Body of pancreas (tissue), 4 donors: ENCODE measurements at places on chromosomes 11 and 22.

DNA sequence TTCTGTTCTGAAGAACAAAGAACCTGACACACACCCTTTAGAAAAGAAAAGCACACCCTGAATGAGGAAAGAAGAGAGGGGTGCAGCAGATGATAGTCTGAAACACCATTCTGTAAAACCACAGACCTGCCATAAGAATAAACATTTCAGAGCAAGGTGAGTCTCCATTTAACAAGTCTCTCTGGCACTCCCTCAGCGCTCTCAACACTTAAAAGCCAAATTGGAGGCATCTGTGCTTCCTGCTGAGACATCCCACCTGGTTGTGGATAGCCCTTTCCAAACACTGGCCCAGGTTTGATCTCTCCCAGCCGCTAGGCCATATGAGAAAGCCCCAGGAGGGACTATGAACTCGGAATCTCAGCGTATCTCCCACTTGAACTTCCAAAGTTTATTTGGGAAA lies 36.3 kb downstream of the ETS1 start:
- DNase-seq, result no peak

DNA sequence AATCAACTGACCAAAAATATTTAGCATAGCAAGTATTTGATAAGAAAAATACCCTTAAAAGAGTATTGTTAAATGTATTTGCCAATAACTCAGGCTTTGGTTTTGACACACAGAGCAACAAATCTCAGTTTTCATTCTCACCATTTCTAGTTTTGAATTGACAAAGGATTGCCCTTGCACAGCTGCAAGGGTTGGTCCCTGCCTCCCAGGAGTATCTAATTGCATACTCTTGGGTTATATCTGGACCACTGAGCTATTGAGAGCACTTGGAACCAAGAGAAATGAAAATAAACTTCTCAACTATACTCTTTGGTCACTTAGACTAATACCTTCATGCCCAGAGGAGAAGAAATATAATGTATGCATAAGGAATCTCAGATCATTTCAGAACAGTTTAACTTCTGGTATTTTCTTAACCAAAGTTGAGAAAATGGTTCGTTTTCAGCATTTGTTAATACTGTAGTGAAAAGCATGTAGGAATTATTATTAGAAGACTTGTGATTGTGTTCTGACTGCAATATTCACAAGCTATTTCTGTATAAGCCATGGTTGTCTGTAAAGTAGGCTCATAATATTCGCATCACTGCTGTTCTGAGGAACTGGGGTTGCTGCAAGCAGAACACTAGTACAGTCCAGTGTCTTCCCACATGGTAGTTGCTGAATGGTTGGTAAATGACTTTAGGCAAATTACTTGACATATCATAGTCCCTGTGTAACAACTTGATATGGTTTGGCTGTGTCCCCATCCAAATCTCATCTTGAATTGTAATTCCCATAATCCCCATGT lies 7.9 kb downstream of the C2CD3 start:
- DNase-seq, result no peak

GRCh38 chr22:21916309-21916918 lies 36.2 kb downstream of the PPM1F start:
- no peak for DNase-seq

DNA sequence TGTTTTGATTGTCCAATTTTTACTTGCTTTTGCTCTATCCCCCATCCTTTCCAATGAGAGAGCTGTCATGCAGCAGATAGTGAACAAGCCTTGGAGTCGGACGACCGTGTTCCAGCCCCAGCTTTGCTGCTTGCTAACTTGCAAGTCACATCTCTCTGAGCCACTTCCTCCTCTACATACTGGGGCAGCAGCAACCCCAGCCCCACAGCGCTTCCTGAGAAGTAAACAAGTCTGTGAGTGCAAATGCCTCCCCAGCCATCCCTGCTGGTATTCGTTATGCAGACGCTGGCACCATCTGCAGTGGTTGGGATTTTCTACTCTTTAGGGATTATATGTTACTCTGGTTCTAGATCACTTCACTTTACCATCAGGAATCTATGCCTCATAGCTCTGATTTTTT lies 35.0 kb downstream of the TPBGL start:
- DNase-seq, result peak; percentile 31

- DNase-seq, result peak; percentile 6
These were observed 434.7 kb downstream of the TBC1D22A start for GRCh38 chr22:47196881-47197772.

- DNase-seq, result peak; percentile 82
These were observed 6.4 kb downstream of the LTBP3 start for GRCh38 chr11:65551572-65552387.

- DNase-seq, result no peak
These were observed 926 bp downstream of the CCDC157 start for GRCh38 chr22:30357650-30358215.

- DNase-seq, result no peak
These were observed 26.8 kb downstream of the MYH9 start for GRCh38 chr22:36360871-36361383.

- no peak for DNase-seq
These were observed 209.7 kb downstream of the SNX19 start for GRCh38 chr11:130706572-130706971.

DNA sequence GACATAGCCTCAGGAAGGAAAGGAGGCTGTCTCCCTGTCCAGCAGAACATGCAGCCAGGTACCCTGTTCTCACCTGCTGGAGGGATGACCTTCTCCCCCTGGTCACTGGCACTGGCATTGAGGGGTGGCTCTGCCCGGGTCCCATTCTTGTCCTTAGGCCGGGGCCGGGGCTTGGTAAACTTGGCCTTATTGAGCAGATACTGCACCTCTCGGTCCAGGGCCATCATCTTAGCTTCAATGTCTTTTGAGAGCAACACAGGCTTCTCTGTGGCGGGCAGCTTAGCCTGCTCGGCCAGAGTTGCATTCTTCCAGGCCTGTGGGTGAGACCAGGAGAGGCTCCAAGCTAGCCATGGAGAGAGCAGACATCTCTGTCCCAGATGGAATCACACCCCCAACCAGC lies 10.5 kb downstream of the HYOU1 start:
- no peak for DNase-seq

GRCh38 chr11:69388661-69389060 lies 92.8 kb upstream of the LINC01488 start:
- DNase-seq, result no peak

- DNase-seq, result no peak
These were observed 8.8 kb downstream of the ARCN1 start for GRCh38 chr11:118581057-118581456.

DNA sequence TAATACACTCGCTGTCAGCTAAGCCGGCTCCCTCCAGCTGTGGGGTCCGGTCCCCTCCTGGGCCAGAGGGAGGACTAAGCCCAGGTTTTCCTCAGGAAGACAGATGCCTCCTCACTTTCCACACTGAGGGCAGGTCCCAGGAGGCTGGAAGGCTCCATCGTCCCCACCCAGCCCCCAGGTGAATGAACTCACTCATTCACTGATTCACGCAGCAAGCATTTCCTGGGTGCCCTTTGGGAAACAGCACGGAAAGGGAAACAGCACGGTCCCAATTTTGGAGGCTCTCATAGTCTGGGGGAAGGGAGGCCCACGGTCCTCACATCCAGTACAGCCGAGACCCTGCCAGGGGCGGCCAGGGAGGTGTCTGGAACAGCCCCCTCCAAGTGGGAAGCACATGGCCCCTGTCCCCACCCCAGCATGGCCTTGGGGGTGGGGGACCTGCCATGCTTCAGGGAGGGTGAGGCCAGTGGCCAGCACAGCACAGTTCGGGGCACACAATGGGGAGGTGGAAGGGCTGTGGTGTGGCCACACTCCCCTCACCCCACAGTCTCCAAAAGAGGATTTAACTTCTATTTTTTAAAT lies 9.3 kb upstream of the TH start:
- no peak for DNase-seq

- peak; percentile 26 for DNase-seq
These were observed 102.6 kb downstream of the RELT start for GRCh38 chr11:73478737-73479347.

DNA sequence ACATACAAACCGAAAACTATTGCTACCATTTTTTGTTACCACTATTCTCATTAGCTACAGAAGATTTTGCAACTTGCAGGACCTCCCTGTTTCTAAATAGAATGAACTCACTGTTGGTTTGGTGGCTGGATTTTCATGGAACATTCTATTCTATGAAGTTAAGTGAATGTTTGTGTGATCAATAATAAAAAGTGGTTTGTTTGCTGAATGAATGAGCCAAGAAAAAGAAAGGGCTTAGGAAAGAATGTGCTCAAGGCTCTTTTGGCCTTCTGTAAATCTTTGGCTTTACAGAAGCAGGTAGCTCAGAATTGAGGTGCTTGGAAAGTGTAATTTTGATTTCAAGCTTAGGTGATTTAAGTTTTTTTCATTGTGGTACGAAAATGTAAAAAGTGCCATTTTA lies 5.9 kb upstream of the SCGB1D2 start:
- DNase-seq, result no peak

GRCh38 chr11:43723617-43724016 lies 43.1 kb downstream of the HSD17B12 start:
- DNase-seq, result no peak

GRCh38 chr11:72233056-72233772 lies 8.6 kb downstream of the INPPL1 start:
- DNase-seq, result no peak

- no peak for DNase-seq
These were observed 88.9 kb downstream of the TBC1D22A start for GRCh38 chr22:46851311-46851710.

- no peak for DNase-seq
These were observed 9.5 kb downstream of the RBMXL2 start for GRCh38 chr11:7098235-7098832.

GRCh38 chr11:6650104-6650503 lies 5.5 kb downstream of the DCHS1 start:
- no peak for DNase-seq

- DNase-seq, result peak; percentile 39
These were observed 11.9 kb downstream of the CHID1 start for GRCh38 chr11:898540-899190.

DNA sequence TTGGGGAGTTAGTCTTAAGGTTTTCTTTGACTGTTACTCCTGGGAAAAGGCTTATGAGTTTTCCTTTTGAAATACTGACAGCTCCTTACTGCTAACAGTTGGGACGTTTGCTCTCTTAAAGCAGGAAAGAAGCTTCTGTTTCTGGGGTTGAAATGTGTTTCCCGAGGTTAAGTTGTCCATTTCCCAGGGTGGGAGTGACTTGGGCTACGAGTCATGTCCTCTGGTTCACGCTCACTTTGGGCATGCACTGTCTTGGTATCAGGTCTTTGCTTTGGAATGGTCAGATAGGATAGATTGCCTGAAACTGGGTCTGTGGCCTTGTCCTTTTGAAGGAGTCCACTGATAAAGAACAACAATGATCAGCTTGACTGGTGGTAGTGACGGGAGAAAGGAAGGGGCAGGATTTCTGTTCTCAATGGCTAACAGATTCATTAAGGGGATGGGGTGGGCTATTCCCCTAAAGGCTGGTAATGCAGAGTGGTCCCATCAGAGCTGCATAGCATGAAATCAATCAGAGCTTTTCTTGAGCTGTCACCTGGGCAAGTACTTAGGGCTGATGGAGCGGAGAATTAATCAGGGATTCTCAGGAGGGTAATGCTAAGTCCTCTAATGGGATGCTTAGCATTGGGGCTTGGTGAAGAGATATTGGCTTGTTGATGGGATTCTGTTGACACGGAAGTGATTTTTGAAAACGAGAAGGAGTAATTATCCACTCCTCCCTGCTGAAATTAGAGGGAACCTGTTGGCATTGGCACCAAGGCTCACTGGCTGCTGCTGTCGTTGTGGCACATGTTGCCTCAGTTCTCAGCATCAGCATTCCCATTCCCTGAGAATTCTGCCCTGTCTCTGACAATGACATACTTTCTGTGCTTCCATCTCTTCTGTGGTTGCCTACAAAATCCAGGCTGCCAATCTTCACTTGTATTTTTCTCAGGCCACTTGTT lies 81.6 kb downstream of the TEAD1 start:
- no peak for DNase-seq

- no peak for DNase-seq
These were observed 512 bp downstream of the SH3BP1 start for GRCh38 chr22:37639771-37640590.

DNA sequence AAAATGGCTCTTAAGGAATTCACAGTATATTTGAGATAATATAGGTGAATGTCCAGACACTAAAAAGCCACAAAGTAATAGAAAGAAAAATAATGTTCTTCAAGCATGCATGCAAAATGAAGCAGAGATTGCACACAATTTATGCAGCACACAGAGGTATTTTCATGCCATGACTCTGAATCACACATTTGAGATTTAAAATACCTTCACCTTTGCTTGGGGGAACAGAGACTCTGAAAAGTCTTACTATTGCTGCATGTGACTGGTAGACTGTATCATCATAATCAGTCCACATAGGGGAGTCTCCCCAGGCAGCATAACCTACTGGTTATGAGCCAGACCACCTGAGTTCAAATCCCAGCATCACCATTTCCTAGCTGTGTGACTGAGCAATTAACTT lies 96.2 kb downstream of the RCN1 start:
- no peak for DNase-seq

DNA sequence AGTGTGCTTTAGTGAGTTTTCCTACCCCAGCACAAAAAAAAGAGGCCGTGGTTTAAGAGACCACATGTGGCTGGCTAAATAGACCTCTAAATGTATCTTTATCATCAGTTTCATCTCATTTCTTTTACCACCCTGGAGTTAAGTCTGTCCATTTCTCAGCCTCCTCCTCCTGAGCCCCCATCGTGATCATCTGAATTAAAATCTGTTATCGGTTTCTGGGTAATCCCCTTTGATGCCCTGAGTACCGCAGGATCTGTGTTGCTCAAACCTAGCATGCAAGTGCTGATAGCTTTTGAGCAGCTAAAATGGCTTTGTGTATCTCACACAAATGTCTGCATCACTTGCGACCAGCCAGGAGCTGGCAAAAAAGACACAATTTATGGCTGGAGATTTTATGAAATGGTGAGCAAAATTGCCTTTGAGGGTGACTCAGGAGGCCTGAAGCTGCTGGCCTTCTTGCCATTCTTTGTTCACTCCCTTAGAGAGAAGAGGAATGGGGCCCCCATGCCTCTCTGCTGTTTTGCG lies 236.5 kb downstream of the NTM start:
- no peak for DNase-seq

GRCh38 chr11:66494935-66495334 lies 14.7 kb downstream of the DPP3 start:
- DNase-seq, result no peak

DNA sequence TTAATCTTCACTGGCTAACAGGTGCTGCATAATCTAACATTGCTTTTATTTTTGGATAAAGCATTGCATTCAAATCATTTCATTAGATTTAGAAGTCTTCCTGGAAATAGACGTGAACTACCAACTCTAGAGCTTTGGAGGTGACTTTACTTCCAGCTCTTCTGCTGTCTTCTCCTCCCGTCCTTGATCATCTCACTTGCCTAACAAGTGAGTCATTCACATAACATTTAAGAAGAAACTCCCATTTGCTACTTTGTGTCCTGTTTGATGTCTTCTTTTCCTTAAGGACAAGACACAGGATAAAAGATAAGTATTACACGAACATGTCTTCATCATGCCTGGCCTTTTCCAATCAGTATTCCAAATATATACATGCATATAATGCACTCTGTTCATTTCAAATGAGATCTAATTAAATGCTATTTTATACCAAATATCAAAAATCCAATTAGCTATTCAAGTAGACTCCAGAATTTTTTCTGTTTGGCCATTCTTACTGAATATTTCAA lies 88.3 kb downstream of the BDNF start:
- no peak for DNase-seq
